Thyroid gland (tissue), 4 donors: ENCODE measurements at places on chromosomes 7 and 10. TPM values are rescaled to one million over a fixed set of nuclear protein-coding genes. Genes with fewer than 3 reads are reported as not detected.

The AQP1 gene
- total RNA-seq, result 48.7 TPM

The TUBAL3 gene
- not detected for total RNA-seq

The CH25H gene
- total RNA-seq, result 0.44 TPM

The ANXA7 gene
- 128 TPM for total RNA-seq

GRCh38 chr7:139889186-139889871 lies 60.3 kb downstream of the TBXAS1 start:
- no peak for DNase-seq
- no peaks in the 10 kb centered on the region for H3K4me1 ChIP-seq
- no peaks in the 10 kb centered on the region for H3K36me3 ChIP-seq
- H3K4me3 ChIP-seq, result no peak overlapping the region

DNA sequence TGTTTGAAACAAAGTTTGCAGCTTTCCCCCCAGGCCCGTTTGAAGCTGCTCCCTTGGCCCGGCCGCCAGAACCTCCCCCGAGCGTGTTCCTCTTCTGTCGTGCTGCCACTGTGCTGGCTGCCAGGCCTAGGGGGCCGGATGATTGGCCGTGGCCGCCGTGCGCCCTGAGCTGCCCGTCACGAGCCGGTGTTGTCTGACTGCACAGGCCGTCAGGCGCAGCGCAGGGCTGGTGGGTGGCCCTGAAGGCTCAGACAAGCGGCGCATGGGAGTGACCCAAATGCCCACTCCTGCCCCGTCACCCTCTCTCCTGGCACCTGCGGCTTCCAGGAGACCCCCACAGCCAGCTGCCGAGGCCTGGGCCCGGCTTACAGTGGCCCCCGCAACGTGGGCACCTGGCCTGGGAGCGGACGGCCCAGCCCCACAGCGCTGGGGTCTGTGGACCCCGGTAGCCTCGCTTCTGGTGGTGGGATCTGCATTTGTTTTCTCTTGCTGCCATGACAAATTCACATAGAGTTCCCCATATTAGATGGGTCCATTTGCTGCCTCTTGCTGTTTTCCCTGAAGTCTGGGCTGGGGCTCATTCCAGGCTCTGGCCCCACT lies 13.1 kb downstream of the JAKMIP3 start:
- no peaks in the 10 kb centered on the region for H3K27me3 ChIP-seq
- no peak overlapping the region for H3K4me3 ChIP-seq
- no peaks in the 10 kb centered on the region for H3K4me1 ChIP-seq
- DNase-seq, result no peak
- no peaks in the 10 kb centered on the region for H3K36me3 ChIP-seq

DNA sequence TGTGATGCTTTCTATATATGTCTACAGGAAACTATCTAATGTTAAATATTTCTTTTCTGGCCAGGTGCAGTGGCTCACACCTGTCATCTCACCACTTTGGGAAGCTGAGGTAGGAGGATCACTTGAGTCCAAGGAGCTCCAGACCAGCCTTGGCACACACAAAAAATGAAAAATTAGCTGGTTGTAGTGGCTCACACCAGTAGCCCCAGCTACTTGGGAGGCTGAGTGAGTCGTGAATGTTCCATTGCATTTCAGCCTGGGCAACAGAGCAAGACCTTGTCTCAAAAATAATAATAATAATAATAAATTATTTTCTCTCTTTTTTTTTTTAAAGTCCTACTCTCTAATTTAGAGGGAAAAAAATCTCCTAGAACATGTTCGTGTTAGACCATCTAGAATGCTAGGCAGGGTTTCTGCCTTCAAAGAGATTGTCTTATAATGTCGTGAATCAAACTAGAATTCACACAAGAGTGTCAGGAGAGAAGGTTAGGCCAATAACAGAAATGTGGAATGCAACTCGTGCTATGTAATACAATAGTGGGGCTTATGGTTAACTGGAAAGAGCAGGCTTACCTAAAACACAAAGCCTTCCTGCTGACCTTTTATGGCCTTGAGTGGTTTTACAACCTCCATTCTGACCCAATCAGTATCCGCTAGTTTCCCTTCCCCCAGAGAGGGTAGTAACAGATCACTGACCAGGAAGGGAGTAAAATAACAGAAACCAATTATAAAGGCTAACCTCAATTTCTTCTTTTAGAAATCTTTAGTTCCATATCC lies 46.3 kb downstream of the MYOF start:
- H3K36me3 ChIP-seq, result no peaks in the 10 kb centered on the region
- H3K4me1 ChIP-seq, result peaks cover 71% of the 10 kb centered on the region
- no peak for DNase-seq

GRCh38 chr10:12707461-12708185 lies 293.9 kb downstream of the CCDC3 start:
- no peaks in the 10 kb centered on the region for H3K27me3 ChIP-seq
- peak; percentile 34 for DNase-seq
- H3K36me3 ChIP-seq, result no peaks in the 10 kb centered on the region
- no peak overlapping the region for H3K4me3 ChIP-seq

DNA sequence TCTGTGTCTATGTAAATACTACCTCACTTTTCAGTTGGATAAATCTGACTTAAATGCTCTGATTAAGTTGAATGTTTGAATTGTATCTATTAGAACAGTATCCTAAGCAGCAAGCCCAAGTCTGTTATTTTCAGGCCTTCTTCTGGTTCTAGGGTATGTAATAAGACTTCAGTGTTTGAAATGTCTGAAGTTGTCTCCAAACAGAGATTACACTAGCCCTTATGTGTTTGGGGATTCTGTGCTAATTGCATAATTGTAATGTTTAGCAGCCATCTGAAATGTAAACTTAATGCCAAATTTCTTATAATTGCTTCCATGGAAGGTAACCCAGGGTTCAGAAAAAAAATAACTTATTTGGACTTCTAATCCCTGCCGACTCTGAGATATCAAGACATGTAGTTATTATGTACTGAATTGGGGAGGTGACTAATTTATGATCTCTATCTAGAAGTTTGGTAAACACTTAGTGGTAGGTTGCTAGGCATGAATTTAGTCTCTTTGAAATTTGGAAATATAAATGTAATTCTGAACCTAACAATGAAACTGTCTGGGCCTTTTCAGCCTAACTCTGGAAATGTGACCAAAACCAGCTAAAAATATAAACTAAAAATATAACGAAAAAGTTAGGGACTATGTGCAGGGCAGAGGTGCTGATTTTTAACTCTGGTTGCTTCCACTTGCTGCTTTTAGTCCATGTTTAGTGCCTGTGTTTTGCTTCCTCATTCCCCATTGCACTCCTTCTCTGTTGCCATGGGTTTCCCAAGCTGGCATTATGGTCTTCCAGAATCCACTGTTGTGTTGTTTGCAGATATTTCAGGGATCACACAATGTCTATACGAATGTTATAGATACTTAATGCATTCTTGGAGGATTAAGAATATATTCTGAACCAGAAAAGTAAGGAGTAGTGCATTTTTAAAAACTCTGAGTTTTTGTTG lies 54.8 kb downstream of the MCU start:
- peaks cover 3% of the 10 kb centered on the region for H3K4me1 ChIP-seq
- no peak for DNase-seq
- no peak overlapping the region for H3K27ac ChIP-seq
- H3K36me3 ChIP-seq, result no peaks in the 10 kb centered on the region
- no peaks in the 10 kb centered on the region for H3K27me3 ChIP-seq
- H3K4me3 ChIP-seq, result no peak overlapping the region

DNA sequence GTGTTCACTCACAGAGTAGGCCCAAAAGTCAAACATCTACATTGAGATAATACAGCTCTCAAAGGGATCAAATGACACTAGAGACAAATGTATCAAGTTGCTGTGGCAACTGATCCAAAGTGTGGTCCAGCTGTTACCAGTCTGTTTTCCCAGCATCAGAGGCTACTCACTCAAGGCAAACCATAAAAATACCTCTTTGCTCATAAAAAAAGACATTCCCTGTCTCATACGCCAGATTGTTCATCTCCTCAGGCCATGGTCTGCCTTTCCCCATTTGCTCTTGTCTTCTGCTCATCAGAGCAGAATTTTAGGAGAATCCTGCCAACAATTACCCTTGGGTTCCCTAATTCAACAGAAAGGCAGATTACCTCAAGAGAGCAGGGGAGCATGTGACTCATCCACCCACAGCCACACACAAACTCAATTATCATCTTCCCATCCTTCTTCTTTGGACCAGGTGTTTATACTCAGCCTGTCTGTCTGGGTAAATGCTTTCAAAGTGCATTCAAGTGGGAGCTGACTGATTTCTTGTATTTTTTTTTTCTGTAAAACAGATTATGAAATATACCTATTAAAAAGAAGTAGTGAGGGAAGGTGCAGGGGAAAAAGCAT lies 226.5 kb upstream of the HPS1 start:
- H3K27ac ChIP-seq, result no peak overlapping the region
- no peaks in the 10 kb centered on the region for H3K27me3 ChIP-seq
- no peaks in the 10 kb centered on the region for H3K36me3 ChIP-seq
- no peak overlapping the region for H3K4me3 ChIP-seq
- DNase-seq, result no peak
